ENCODE measurements at places on chromosomes 2 and 18.

DNA sequence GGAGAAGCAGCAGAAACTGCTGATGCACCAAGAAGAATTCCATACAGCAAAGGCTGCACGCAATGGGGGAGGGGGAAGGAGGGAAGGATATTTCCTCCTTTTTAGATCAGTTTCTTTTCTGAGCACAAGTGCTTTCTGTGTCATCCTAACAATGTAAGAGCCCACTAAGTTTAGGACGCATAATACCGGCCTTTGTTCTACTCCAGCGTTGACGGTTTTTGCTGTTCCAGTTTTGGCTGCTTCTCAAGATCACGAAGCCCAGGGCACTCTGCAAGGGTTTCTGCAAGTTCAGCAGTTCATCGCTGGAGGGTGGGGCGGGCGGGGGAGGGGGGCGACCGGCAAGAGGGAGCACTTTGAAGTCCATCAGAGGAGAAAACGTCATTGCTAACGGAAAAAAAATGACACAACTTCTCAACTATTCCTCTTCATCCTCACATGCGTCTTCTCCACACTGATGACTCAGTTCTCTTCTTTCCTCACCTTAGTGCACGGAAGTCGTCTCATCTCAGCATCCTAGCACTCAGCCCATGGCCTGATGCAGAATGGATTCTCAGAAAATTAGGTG, 8.7 kb downstream of the FAM178B start:
- no peak for DNase-seq

DNA sequence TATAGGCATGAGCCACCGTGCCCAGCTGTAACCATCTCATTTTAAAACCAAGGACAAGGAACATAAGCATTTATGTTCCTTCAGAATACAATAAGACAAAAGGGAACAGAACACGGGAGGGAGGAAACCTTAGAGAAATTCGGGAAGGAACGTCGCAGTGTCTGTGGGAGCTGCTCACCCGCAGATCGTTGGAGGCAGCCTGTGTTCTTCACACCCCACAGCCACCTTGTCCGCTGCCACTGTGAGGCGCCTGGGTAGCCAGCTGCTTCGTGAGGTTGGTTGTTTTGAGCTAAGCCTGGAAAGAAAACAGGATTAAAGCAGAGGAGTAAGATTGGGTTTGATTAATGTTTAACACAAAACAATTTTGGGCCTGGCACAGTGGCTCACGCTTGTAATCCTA, 250.0 kb downstream of the FHOD3 start:
- DNase-seq = no peak

DNA sequence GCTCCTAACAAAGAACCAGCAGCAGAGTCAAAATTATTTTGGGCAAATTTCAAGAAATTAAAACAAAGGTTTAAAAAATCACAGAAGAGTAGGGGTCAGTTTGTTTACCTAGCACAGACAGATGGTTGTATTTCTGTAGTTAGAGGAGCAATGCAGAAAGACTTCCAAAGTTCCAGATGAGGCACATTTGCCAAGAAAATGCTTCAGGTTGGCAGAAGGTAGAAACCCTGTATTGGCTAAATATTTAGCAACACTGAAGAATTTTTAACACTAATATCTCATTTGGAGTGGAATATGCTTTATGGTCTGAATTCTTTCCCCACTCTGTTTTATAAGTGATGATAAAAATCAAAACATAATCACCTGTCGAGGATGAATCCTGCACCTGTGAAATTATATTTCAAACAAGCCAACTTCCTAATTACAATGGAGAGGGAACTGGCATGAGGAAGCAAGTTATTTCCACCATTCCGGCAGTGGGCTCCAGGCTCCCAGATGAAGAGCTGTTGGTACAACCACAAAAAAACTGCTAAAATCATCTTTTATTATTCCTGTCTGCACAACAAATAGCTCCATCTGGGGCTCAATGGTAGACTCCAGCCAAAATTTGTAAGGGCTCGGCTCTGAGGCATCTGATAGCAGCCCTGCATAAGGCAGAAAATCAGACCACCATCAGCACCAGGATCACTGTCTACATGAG, 286.5 kb upstream of the REV1 start:
- no peak for DNase-seq

DNA sequence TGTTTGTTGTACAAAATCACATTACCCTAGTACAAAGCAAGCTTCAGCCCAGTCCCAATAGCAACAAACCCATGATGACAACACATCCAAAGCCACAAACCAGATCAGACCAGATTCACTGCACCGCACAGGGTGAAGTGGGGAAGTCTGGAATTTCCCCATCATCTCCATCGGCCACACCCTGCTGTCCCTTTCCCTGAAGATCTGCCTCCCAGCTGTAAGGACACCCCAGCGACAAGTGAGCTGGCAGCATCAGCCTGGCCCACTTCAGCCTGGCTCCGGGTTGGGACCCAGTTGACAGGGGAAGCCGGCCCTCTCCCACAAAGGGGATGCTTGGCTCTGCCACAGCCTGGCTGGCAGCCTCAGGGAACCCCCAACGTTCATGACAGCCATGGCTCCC, 207.6 kb downstream of the MGAT5 start:
- DNase-seq = no peak

- DNase-seq = peak; percentile 24
Measured at GRCh38 chr2:85873679-85874078, 15.1 kb downstream of the ST3GAL5 start.

GRCh38 chr2:70777450-70777849, 9.4 kb upstream of the ADD2 start:
- no peak for DNase-seq

GRCh38 chr2:108348816-108349570, 28.8 kb upstream of the SULT1C4 start:
- no peak for DNase-seq

DNA sequence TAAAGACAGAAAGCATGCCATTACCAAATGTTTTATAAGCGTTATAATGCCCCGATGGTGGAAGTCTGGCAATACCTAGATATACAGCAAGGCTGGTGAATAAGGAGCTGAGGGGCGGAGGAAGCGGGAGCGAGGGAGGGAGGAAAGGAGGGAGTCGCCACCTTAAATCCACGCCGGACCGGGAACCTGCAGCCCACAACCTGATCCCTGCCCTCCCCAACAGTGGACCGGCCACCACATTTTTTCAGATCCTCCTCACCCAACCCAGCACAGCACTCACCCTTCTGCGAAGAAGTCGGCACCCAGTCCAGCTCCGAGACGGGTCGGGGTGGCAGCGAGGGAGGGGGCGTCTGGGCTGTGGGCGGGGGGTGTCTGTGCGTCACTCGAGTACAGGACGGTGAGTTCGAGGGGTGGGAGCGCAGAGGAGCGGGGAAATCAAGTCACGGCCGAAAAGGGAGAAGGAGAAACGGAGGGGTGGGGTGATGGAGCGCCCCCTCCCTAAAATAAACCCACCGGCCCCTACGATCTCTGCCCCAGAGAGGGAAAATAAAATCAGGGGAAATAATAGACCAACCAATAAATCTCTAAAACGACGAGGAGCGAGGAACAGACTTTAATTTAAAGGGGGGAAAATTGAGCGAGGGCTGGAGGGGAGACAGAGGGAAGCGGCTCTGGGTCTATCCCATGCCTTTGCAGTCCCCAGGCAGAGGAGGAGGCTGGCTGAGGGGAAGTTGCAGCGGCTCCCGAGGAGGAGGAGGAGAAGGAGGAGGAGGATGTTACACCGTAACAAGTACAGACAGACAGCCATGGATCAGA, 96.5 kb upstream of the SERTAD2 start:
- peak; percentile 64 for DNase-seq

GRCh38 chr18:35458677-35459441, 38.9 kb downstream of the INO80C start:
- DNase-seq = no peak

DNA sequence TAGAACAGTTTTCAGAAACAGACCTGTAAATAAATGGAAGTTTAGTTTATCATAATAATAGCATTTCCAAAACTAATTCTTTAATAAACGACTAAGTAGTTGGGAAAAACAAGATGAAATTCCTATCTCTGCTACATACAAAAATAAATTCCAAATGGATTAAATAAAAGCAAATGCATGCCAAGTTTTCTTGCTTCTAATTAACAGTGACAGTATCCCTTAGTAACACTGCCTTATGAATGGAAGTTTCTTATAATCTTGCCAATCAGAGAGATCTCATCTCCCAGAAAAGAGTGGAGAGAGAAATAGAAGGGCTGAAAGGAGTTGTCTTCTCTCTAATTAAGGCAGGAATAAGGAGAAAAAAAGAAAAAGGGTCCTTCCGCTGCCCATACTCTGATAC, 133.9 kb downstream of the GFPT1 start:
- DNase-seq = no peak

GRCh38 chr18:46411867-46412690, 244.9 kb downstream of the LOXHD1 start:
- no peak for DNase-seq

DNA sequence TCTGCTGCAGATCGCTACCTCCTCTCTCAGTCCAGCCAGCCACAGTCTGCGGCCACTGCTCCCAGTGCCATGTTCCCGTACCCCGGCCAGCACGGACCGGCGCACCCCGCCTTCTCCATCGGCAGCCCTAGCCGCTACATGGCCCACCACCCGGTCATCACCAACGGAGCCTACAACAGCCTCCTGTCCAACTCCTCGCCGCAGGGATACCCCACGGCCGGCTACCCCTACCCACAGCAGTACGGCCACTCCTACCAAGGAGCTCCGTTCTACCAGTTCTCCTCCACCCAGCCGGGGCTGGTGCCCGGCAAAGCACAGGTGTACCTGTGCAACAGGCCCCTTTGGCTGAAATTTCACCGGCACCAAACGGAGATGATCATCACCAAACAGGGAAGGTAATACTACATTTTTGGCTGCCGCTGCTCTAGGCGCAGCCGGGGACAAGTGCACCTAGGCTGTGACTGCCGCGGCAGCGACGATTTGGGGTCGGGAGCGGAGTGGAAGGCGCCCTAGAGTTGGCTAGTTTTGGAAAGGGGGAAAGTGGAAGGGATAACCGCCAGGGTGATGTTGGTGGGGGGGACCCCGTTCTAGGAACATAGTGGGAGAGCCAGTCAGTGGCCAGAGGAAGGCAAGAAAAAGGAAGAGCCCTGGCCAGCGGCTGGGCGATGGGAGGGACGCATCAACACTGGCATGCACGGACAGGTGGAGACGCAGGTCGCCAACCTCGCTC, 776 bp downstream of the TBR1 start:
- no peak for DNase-seq

DNA sequence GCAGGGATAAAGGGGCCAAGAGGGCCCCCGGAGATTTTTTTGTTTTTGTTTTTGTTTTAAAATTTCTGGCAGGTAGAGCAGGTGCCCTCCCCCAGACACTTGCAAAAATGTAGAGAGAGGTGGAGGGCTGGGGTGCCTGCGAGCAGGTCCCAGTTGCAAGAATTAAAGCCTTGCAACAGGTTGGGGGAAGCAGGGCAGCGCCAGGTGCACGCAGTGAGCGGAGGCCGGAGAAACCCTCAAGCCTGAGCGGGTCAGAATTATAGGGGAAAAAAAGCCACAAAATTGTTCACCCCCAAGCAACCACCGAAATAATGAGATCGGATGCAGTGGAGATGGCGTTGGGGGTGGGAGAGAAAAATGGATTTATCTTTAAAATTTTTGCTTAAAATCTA, 527 bp downstream of the IGFBP5 start:
- no peak for DNase-seq

DNA sequence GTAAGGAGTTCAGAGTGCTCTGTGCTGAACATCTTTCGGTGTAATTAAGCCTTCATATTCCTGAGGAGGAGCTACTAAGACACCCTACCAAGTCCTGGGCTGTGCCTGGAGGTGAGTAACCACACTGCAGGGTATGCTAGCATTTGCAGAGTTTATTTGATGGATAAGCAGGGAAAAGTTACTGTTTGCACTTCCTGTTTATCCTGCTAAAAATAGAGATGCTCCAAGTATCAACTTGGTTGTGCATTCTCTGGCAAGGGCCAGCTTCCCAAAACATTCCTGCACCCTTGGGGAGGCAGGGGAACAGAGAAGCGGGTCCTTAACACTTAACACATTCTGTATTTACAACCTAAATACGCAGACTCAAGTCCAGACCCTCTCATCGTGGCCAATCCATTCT, 49.8 kb downstream of the PARD6G start:
- DNase-seq = no peak

- no peak for DNase-seq
Measured at GRCh38 chr2:237297421-237298150, 116.4 kb downstream of the COL6A3 start.

DNA sequence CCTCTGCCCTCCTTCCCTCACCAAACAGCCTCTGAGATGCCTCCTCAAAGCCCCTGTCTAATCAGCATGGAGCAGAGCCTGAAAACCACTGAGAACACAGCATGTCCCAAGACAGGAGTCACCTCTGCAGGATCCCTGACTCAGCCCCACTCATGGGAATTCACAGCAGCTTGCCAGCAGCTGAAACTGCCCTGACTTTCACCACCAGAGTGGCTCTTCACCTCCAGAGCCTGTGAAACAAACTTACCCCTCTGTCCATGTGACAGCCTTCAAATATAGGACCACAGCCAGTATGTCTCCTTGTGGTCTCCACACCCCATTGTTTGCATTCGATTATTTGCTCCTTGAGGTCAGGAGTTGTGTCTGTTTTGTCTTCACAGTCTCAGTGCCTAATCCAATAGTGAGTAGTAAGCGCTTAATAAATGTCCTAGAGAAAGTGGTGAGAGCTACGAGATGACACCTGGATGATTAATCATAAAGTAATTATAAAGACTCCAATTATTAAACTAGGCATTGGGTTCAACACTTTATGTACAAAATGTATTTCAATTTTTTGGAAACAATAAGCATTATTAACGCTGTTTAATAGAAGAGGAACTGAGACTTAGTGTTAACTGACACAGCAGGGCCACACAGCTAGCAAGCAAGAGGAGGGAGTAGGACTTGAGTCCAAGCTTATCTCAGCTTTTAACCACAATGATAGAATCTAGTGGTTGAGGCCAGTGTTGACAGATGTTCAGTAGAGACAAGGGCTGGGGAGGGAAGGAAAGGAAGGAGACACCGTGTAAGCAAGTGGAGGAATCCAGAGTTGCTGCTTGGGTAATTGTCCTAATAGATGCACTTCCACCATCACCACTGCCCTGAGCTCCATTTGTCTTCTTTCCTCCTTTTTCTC, 358.7 kb upstream of the TNP1 start:
- DNase-seq = no peak

DNA sequence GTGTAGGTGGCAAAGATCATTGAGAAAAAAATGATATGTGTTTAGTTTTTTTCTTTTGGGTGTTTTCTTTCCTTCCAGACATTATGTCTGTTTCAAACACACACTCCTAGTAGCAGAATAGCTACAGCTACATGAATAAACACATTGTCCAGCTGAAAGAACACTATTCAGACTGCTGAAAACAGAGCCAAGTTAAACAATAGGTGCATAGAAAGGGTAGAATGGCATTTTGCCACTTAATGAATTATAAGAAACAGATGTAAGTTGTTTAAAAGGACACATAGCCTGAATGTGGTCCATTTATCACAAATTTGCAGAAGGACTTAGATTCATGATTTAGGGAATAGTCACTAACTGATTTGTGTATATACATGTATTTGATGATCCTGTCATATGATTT, 20.1 kb downstream of the CTLA4 start:
- DNase-seq = no peak

Data from A673 (cell line).